ENCODE measurements at places on chromosomes 16 and 17. TPM values are rescaled to one million over a fixed set of nuclear protein-coding genes. Genes with fewer than 3 reads are reported as not detected.
A peak's percentile ranks its signal among the peaks of the same experiment; 100 is the strongest.

FA2H gene
- total RNA-seq: 0.52 TPM

DNA sequence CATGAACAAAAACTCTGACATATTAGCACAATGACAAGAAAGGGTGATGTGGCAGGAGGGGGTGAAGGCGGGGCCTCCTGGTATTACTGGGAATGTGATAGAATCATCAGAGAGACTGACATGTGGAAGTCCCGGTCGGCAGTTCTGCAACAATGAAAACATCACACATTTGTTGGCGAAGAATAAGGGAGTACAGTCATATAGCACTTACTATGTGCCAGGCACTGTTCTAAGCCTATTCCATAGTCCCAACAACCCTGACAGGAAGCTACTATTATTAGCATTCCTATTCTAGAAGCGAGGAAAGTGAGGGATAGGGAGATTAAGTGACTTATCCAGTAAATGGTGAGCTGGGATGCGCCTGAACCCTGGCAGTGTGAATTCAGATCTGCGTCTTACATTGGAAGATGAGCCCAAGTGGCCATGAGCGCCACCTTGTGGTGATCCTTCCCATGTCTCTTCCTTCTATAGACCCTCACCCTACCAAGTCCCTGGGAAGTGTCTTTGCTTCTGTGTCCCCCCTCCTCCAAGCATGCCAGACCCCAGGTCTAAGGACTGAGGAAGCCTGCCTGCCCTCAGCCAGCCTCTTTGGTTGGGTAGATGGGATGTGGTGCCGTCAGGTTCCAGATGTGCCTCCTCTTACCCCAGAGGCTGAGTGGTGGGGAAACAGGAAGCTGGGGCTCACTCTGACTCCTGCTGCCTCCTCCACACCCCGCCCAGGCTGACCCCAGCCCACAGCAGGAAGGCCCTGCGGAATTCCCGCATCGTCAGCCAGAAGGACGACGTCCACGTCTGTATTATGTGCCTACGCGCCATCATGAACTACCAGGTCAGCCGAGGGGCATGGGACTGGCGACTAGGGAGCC, 14.0 kb downstream of the FMNL1 start:
- H3K27ac ChIP-seq: no peak overlapping the region
- peaks cover 7% of the 10 kb centered on the region for H3K4me1 ChIP-seq
- H3K27me3 ChIP-seq: peaks cover 2% of the 10 kb centered on the region
- peaks cover 4% of the 10 kb centered on the region for H3K36me3 ChIP-seq
- H3K4me3 ChIP-seq: no peak overlapping the region

ARHGDIA gene
- total RNA-seq: 115 TPM

GRCh38 chr16:57537194-57537505, 779 bp upstream of the CCDC102A start:
- no peaks in the 10 kb centered on the region for H3K36me3 ChIP-seq
- peak overlapping the region; percentile 97 for H3K4me3 ChIP-seq
- no peaks in the 10 kb centered on the region for H3K27me3 ChIP-seq

GRCh38 chr16:66523861-66524354, 26.0 kb downstream of the TK2 start:
- H3K36me3 ChIP-seq: peaks cover 77% of the 10 kb centered on the region
- DNase-seq: no peak
- peaks cover 60% of the 10 kb centered on the region for H3K4me1 ChIP-seq
- peak overlapping the region; percentile 2 for H3K27ac ChIP-seq
- H3K27me3 ChIP-seq: no peaks in the 10 kb centered on the region
- no peak overlapping the region for H3K4me3 ChIP-seq

RBFOX1 gene
- total RNA-seq: not detected

DNA sequence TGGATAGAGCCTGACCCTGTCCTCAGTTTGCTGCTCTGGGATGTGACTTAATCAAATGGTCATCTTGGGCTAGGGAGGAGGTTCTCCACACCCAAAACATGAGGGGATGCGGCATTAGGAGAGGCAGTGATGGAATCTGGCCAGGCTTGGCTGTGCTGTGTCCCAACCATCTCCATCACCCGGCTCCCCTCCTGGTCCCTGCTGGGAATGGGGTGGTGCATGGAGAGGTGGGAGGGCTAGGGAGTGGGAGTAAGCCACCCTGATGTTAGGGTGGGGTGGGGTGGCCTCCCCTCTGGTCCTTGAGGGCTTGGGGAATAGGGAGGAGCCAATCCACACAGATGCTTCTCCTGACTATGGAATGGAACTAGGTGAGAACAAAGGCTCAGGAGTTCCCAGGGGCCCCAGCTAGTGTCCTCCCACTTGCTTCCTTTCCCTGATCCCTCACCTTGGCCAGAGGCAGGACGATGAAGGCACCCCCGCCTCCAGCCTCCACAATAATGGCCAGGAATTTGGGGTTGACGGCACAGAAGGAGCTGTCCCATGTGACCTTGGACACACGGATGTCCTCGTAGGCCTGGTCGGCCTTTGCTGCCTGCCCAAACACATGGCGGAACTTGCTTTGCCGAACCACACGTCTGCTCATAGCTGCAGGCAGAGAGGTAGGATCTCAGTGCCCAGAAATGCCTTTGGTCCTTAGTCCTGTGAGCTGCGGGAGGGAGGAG, 1.8 kb downstream of the CORO6 start:
- H3K27me3 ChIP-seq: no peaks in the 10 kb centered on the region
- peak overlapping the region; percentile 92 for H3K27ac ChIP-seq
- H3K4me1 ChIP-seq: peaks cover 72% of the 10 kb centered on the region
- no peaks in the 10 kb centered on the region for H3K36me3 ChIP-seq
- H3K4me3 ChIP-seq: peak overlapping the region; percentile 73

DNA sequence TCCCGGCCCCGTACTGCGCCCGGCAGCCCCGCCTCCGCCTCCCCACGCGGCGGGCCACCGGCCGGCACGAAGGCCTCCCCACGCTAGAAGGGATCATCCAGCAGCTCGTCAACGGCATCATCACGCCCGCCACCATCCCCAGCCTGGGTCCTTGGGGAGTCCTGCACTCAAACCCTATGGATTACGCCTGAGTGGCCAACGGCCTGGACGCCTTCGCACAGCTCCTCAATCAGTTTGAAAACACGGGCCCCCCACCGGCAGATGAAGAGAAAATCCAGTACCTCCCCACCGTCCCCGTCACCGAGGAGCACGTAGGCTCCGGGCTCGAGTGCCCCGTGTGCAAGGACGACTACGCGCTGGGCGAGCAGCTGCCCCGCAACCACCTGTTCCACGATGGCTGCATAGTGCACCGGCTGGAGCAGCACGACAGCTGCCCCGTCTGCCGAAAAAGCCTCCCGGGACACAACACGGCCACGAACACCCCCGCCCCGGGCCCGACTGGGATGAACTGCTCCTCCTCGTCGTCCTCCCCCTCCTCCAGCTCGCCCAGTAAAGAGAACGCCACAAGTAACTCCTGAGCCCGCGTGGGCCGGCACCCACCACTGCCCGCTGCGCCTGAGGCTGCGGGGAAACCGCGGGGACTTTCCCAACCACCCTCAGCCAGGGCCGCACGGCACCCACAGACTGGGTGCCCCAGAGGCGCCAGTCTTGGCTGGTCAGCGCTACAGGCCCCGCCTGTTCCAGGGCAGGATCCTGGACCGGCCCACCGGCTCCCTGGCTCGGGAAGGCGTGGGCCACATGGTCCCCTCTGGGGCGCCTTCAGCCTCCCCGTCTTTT, 39.0 kb upstream of the AKAP1 start:
- peaks cover 17% of the 10 kb centered on the region for H3K4me1 ChIP-seq
- DNase-seq: no peak
- H3K4me3 ChIP-seq: peak overlapping the region; percentile 49
- peak overlapping the region; percentile 25 for H3K27ac ChIP-seq
- H3K27me3 ChIP-seq: no peaks in the 10 kb centered on the region
- no peaks in the 10 kb centered on the region for H3K36me3 ChIP-seq

DNA sequence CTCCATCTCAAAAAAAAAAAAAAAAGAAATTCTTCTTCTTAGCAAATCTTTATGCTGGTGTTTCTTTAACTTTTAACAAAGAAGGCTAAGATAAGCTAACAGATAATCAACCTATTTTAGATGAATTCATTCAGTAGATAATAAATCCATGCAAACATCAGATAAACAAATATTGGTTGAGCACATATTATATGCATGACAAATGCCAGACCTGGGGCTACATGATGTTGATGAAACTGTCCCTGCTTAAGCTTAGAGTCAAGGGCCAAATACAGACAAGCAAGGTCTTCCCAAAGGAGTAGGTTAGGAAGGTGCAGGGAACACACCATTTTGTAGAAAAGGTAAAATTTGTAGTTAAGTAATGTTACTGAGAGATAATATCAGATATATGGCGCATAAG, 6.7 kb upstream of the MAP2K6 start:
- H3K4me1 ChIP-seq: no peaks in the 10 kb centered on the region
- no peak for DNase-seq
- H3K27me3 ChIP-seq: no peaks in the 10 kb centered on the region
- H3K36me3 ChIP-seq: no peaks in the 10 kb centered on the region
- no peak overlapping the region for H3K27ac ChIP-seq

KRT9 gene
- not detected for total RNA-seq

DNA sequence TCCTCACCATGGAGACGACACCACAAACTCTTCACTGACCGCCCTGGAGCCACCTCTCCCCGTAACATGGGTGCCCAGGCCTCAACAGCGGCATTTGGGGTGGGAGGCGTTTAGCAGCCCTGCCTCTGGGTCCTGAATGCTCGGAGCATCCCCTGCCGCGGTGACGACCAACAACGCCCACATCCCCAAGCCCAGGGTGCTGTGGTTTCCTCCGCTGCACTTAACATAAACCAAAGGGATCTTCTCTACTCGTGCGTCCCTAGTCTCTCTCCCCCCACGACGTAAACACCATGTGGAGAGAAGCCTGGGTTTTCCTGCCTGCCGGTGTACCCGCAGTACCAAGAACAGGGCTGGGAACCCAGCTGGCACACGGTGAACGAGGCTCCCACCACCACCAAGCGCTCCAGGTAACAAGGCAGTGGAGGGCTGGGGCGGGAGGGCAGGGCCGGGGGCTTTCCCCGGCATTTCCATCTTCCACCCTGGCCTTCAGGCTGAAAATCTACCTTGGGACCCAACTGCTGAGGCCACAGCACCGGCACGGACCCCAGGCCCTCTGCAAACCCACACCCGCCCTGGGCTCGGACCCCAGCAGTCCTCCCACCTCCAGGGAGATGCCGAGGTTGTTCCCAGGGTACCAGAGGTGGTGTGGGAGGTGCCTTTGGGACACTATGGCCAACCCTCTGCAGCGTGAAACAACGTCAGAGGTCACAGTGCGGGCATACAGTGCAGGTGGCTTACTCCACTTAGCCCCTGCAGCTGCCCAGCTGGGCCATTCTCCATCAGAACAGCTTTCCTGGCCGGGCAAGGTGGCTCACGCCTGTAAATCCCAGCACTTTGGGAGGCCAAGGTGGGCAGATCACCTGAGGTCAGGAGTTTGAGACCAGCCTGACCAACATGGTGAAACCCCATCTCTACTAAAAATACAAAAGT, 54.3 kb downstream of the TIMM22 start:
- H3K27me3 ChIP-seq: no peaks in the 10 kb centered on the region
- DNase-seq: no peak
- peaks cover 23% of the 10 kb centered on the region for H3K4me1 ChIP-seq
- H3K36me3 ChIP-seq: peaks cover 7% of the 10 kb centered on the region
- peak overlapping the region; percentile 69 for H3K27ac ChIP-seq

- H3K4me3 ChIP-seq: no peak overlapping the region
- peaks cover 5% of the 10 kb centered on the region for H3K36me3 ChIP-seq
- no peak overlapping the region for H3K27ac ChIP-seq
- no peaks in the 10 kb centered on the region for H3K27me3 ChIP-seq
- no peak for DNase-seq
- H3K4me1 ChIP-seq: peaks cover 8% of the 10 kb centered on the region
Observed at GRCh38 chr17:32019228-32019627, 12.0 kb downstream of the LRRC37B start.

ZNF213 gene
- total RNA-seq: 14.1 TPM

- H3K36me3 ChIP-seq: no peaks in the 10 kb centered on the region
- H3K27ac ChIP-seq: no peak overlapping the region
- no peak for DNase-seq
- no peaks in the 10 kb centered on the region for H3K4me1 ChIP-seq
Observed at GRCh38 chr17:57744195-57745170, 616 bp downstream of the CCDC182 start.

- H3K4me1 ChIP-seq: peaks cover 63% of the 10 kb centered on the region
- no peak overlapping the region for H3K4me3 ChIP-seq
- peaks cover 4% of the 10 kb centered on the region for H3K36me3 ChIP-seq
- no peaks in the 10 kb centered on the region for H3K27me3 ChIP-seq
- H3K27ac ChIP-seq: peak overlapping the region; percentile 67
- DNase-seq: no peak
Observed at GRCh38 chr17:80790021-80790765, 201.4 kb upstream of the CHMP6 start.

DNA sequence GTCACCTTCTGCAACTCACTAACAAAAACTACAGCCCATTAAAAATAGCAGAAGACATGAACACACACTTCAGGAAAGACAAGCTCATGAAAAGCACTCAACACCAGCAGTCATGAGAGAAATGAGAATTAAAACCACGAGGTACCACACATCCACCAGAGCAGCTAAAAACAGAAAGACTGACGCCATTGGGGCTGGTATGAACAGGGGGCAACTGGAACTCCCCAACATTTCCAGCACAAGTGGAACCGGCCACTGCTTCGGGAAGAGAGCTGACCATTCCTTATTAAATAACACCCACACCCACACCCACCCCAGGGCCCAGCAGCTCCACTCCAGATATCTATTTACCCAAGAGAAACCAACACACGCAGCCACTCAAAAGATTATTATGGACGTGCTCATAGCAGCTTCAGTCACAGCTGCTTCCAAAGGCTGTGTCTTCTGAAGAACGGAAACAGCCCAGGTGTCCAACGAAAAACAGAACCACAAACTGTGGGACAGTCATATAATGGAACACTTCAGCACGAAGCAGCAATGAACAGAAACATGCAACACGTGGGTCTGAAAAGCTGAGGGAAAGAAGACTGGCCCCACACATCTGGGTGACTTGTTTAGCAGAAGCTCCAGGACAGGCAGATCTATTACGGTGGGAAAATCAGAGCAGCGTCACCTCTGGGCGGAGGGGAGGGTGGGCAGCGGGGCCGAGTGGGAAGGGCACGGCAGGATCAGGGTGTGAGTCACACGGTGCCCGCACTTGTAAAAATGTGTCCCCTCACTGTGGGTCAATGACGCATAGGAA, 41.1 kb downstream of the KLHDC4 start:
- H3K4me3 ChIP-seq: no peak overlapping the region
- no peak for DNase-seq
- peaks cover 40% of the 10 kb centered on the region for H3K36me3 ChIP-seq
- peaks cover 10% of the 10 kb centered on the region for H3K4me1 ChIP-seq

TBC1D3L gene
- total RNA-seq: 6.5 TPM

GRCh38 chr16:89376812-89377452, 113.4 kb downstream of the ANKRD11 start:
- H3K4me3 ChIP-seq: no peak overlapping the region
- H3K27ac ChIP-seq: no peak overlapping the region
- H3K27me3 ChIP-seq: no peaks in the 10 kb centered on the region
- H3K4me1 ChIP-seq: peaks cover 78% of the 10 kb centered on the region

DNA sequence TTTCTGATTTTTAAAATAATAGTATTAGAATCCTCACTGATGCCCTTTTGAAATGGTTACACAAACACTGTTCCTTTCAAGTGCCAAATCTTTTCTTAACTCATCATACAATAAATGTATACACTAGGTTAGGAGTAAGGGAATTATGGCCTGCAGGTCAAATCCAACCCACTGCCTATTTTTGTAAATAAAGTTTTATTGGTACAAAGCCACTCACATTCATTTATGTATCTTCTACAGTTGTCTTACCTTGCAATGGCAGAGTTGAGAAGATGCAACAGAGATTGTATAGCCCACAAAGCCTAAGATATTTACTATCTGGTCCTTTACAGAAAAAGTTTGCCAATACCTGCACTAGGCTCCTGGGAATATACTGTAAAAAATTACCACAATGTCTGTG, 47.8 kb downstream of the IKZF3 start:
- no peak overlapping the region for H3K27ac ChIP-seq
- H3K36me3 ChIP-seq: no peaks in the 10 kb centered on the region
- H3K4me3 ChIP-seq: no peak overlapping the region
- no peak for DNase-seq
- H3K4me1 ChIP-seq: no peaks in the 10 kb centered on the region
